ENCODE measurements at places on chromosomes 7 and 10.
A peak's percentile ranks its signal among the peaks of the same experiment; 100 is the strongest.

DNA sequence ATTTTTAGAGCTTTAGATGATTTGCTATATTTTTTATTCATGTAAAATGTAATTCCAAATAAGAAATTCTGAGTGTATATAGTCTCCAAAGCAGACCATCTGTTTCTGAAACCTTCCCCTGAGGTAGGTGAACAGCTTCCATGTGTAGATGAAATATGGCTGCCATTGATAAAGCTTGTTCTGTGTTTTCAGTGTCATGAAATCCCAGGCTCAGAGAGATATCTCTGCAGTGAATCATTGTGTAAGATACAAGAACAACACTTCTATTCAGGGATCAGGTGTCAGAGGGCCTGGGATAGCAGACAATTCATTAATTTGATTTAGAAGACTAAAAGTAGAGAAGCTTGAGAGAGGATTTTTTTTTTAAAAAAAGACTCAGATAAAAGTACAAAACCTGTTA, 29.1 kb downstream of the ACTA2 start:
- DNase-seq: no peak

- DNase-seq: no peak
Observed at GRCh38 chr10:6274040-6274439, 71.3 kb downstream of the PFKFB3 start.

GRCh38 chr10:46282842-46283574, 3.8 kb upstream of the ANTXRL start:
- peak; percentile 42 for DNase-seq

DNA sequence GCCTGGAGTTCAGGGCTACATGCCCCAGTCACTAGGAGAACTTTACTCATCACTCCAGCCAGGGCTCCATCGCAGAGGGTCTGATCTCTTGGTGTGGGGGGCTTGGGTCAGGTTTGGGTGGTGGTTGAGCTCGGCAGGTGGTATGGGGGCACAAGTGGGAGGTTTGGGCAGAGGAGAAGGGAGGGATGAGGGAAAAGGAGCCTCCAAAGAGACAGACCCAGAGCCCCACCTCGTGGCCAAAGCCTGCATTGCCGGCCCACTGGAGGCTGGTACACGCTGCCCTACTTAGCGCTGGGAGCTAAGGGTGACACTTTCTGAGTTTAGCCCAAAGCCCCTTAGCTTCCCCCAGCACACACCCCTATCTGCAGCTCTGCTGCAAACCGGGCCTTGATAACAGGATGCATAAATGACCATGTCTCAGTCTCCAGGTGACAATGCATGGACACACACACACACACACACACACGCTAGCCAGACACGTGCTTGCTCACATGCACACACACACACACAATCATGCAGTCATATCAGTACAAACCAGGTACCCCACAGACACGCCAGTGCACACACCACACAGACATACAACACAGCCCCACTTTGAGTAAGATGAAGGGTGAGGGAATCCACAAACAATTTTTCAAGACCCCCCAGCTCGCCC, 14.7 kb downstream of the LZTS2 start:
- peak; percentile 62 for DNase-seq

- no peak for DNase-seq
Observed at GRCh38 chr7:80478683-80479082, 33.2 kb downstream of the GNAT3 start.

GRCh38 chr10:126080879-126081411, 184.6 kb downstream of the FANK1 start:
- DNase-seq: no peak

GRCh38 chr7:151877911-151878835, 1.3 kb upstream of the PRKAG2 start:
- DNase-seq: no peak

DNA sequence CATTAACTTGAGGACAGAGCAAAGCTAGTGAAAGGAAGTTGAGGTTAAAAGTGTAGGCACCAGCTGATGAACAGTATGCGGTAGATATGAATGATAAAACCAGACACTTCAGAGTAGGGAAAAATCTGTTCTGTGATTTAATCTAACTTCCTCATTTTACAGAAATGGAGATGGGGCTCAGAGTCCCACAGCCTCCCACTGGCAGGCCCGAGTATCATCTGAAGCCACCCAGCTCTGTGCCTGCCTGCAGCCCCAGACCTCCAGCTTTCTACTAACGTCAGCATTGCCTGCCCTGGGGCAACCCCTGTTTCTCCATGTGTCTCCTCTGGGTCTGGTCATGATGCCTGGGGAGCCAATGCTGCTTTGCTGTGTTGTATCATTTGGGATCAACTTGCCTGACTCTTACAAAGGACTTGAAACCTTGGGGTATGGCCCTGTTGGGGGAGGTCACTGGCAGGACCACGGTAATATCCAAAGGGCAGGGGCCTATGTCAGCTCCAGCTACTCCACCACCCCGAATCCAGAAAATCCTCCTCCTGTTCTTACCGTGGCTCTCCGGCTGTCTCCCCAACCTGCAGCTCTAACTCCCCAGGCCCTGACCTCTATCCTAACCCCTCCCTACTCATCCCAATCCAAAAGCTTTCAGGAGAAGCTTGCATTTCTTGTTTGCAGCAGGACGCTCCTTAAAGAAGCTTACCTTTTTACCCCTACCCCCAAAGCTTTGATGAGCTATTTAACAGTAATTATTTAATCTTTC, 56.2 kb upstream of the NPY start:
- no peak for DNase-seq

DNA sequence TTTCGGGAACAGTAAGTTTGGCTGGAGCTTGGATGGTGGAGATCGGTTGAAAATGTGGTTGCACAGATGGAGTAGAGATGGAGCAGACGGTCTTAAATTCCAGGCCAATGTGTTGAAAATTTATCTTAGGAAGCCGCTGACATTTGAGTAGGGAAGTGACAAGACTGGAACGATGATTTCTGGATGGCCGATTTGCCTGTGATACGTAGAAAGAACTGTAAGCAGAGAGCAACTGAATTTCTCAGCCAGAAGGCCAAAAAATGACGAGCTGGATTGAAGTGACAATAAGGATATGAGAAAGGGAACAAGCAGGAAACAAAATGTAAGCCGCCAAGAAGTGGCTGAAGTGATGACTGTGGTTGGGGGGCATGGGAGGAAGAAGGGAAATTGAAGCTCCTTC, 687 bp upstream of the ARMC3 start:
- DNase-seq: no peak

DNA sequence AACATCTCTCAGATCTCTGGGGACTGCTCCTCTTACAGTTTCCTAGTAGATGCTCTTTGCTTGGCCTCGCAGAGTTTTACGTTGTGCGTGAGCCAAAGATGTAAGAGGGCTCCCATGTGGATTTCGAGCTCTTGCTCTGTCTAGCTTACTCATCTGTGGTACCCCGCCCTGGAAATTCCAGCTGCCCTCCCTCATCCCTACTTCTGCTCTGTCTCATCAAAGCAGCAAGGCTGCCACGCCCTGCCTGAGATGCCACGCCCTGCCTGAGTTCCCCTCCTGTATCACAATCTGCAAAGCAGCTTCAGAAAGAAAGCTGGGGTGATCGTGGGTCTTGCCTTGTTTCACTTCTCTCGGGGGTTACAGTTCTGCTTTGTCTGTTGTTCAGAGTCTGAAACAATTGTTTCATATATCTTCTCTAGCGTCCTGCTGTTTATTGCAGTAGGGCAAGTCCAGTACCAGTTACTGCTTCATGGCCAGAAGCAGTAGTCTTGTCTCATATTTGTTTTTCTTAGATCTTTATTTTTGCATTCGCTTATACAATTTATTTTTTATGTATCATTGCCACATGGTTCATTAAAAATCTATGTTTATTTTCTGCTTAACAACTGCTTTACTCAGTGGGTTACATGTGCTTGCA, 36.1 kb upstream of the CCNY start:
- no peak for DNase-seq

DNA sequence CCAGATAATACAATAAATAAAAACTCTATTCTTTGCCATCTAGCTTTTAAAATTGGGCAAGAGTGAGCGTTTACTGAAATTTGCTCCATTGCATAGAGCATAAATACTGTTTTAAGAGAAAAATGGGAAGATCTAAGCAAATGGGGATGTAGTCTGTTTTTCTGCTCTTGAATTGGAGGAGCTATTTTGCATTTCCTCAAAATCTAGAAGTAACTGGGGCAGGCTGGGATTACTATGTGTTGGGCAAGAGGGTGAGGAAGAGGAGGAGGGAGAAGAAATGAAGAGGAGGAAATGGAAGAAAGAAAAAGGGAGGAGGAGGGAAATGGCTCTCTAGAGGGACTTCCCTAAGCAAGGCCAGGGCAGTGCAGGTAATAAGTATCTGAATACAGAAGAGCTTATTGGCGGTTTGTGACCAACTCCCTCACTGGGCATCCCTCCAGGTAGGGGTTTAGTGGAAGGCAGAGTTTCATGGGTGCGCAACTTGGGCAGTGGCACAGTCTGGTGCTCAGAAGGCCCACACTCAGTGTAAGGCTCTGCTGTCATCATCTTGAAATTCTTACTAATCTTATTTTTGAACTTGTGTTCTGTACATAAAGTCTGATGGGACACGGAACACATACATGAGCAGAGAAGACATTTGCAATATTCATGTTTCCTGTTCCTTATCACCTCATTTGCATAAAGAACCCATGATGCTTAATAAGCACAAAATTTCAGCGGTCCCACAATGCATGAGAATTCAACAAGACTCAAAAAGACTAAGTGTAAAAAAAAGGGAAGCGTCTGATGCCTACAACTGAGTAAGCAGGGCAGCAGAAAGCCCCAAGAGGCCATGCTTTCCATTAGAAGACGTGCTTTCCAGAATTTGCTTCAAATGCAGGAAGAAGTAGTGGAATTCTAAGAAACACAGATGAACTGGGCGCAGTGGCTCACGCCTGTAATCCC, 116.9 kb downstream of the EVX1 start:
- no peak for DNase-seq

DNA sequence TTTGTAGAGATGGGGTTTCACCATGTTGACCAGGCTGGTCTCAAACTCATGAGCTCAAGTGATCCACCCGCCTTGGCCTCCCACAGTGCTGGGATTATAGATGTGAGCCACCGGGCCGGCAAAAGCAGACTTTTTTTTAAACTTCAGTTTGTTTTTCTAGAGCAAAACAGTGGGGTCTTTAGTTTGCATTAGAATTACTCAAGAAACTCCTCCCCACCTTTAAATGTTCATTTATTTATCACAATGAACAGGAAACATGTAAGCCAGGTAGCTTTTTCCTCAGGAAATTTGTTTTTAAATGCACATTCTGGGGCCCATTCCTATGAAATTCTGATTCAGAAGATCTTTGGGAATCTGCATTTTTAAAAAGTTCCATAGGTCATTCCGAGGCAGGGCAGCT, 56.0 kb upstream of the JAZF1 start:
- no peak for DNase-seq

- no peak for DNase-seq
Observed at GRCh38 chr10:80260295-80261243, 28.9 kb downstream of the MAT1A start.

- DNase-seq: no peak
Observed at GRCh38 chr7:131774419-131775220, 218.2 kb upstream of the PODXL start.

DNA sequence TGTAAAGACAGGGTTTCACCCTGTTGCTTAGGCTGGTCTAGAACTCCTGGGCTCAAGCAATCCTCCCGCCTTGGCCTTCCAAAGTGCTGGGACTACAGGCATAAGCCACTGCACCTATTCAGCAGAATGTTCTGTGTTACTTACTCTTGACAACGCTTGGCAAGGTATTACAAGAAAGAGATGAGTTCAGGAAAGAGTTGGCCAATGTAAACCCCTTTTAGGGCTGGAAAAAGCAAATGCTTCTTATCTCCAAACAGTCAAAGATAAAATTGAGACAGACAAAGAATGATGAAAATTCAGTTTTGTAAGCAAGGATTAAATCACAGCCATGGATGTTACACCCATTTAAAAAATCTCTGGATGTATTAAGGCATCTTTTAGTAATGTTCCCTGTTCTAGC, 114.0 kb upstream of the PODXL start:
- no peak for DNase-seq

DNA sequence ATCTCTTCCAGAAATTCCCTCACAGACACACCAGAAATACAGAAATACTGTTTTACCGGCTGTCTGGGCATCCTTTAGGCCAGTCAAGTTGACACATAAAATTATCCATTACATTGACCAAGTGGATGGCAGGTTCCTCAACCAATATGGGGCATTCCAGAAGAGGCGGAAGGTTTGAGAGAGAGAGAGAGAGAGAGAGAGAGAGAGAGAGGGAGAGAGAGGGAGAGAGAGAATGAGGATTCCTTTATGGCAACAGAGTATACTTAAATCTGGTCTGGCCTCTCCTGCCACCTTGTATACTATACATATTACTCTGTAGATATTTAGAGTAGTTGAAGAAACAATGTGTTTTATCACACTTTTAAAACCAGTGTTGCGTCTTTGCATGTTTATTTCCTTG, 214.1 kb downstream of the CAMK1D start:
- DNase-seq: no peak

GRCh38 chr7:4783762-4784351, 8.4 kb downstream of the AP5Z1 start:
- no peak for DNase-seq

GRCh38 chr7:92634205-92634604, 44.0 kb upstream of the FAM133B start:
- DNase-seq: no peak

DNA sequence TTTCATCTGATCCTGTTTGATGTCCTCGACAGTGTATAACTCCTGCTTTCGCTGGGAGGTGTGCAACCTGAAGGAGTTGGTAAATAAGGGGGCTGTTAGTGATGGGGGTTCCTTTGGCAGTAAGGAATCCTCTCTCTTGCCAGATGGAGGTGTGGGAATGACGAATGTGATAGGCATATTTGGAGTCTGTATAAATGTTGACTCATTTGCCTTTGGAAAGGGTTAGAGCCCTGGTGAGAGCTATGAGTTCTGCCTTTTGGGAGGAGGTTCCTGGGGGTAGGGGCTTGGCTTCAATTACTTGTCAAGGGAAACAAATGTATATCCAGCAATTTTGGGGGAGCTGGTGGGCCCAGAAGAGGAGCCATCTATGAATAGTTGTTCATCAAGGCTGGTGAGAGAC, 11.4 kb upstream of the CHST3 start:
- DNase-seq: no peak

- no peak for DNase-seq
Observed at GRCh38 chr10:62268027-62268398, 631 bp downstream of the RTKN2 start.

DNA sequence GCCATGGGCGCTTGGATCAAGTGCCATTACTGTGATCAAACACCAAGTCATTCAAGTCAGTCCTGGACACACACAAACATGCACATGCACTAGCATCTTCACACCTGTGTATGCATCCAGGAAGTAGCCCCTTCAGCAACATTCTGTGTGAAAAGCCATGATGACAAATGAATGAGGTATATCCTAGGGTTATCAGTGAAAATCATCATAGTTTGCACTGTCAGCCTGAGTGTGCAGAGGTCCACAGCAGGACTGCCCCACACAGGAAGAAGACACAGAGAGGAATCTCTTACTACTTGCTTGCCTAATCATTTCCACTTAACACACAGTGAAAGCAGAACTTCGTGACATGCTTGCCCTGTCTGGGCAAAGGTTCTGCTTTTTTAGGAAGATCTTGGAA, 184.0 kb upstream of the ADO start:
- no peak for DNase-seq

DNA sequence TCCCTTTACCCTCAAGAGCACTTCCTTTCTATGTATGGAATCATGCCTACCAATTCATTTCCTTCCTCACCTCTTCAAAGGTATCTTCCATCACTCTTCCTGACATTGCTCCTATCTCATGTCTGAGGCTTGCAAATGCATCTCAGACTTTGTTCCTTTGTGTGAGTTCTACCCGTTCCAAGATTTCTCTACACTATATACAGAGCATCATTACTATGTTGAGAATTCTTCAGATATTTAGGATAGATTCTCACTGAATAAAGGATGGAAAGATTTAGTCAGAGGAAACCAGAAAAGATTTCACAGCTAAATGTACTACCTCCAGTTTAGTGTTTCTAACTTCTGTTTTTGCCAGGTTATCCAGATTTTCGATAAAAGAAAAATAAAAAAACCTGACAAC, 462.7 kb downstream of the PHTF2 start:
- no peak for DNase-seq
